ENCODE measurements at places on chromosomes 1 and 21. TPM values are rescaled to one million over a fixed set of nuclear protein-coding genes. Genes with fewer than 3 reads are reported as not detected.

DNA sequence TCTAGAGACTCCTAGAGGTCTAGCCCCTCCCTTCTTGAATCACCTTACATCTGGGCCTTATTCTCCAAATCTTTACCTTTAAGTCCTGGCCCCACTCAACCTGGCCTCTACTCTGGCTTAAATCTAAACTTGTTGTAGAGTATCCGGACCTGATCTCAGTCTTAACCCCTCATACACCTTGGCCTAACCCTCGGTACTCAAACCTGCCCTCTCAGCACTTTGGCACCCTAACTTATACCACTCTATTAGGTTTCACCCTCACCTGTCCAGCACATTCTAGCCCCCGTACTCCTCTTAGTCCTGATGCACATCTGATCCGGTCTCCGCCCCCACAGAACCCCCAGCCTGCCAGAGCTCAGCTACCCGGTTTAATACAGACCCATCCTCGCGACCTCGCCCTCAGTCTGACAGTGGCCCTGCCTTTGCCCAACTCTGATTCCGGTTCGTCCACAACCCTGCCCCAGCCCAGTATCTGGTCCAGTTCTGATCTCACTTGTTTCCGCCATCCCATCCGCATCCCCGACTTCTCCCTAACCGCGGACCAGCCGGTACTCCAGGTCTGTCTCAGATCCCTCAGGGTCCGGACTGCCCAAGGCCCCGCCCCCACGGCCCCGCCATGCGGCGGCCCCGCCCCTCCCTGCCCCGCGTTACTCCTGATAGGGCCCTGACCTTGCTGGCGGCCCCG, 1.5 kb downstream of the TRIM62 start:
- no peak for DNase-seq

DNA sequence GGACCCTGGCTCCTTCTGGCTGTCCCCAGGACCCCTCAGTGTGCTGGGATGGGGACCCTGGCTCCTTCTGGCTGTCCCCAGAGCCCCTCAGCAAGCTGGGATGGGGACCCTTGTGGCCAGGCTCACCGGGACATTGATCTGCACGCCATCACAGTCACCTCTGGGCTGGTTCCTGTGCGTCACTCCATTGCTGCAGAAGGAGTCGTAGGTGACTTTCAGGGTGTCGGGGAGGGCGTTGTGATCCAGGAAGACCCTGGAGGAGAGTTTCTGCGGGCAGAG, 19.7 kb upstream of the PTTG1IP start:
- DNase-seq: no peak

DNA sequence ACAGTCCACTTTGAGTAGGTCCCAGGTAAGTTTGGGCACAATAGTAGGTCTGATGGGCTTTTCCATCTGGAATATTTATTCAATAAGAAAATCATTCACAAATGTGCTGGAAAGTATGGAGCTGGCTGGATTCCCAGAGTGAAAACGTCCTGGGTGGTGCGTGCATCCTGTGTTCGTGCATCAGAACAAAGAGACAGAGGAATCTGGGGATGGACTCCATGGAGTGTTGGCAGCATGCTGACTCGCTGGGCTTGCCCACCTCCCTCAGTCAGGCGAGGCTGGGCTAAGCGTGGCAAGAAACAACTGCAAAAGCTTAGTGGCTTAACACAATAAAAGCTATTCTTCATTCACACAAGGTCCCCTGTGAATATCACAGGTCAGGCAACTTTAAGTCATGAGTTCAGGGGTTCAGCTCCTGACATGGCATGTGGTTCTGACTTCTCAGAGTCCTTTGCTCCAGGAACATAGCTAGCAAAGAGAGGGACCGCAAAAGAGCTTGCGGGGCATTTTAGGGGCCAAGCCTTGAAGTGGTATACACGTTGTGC, 151.6 kb upstream of the ZNF644 start:
- DNase-seq: peak; percentile 49

- no peak for DNase-seq
These were observed 6.0 kb downstream of the PTTG1IP start for GRCh38 chr21:44867464-44867863.

DNA sequence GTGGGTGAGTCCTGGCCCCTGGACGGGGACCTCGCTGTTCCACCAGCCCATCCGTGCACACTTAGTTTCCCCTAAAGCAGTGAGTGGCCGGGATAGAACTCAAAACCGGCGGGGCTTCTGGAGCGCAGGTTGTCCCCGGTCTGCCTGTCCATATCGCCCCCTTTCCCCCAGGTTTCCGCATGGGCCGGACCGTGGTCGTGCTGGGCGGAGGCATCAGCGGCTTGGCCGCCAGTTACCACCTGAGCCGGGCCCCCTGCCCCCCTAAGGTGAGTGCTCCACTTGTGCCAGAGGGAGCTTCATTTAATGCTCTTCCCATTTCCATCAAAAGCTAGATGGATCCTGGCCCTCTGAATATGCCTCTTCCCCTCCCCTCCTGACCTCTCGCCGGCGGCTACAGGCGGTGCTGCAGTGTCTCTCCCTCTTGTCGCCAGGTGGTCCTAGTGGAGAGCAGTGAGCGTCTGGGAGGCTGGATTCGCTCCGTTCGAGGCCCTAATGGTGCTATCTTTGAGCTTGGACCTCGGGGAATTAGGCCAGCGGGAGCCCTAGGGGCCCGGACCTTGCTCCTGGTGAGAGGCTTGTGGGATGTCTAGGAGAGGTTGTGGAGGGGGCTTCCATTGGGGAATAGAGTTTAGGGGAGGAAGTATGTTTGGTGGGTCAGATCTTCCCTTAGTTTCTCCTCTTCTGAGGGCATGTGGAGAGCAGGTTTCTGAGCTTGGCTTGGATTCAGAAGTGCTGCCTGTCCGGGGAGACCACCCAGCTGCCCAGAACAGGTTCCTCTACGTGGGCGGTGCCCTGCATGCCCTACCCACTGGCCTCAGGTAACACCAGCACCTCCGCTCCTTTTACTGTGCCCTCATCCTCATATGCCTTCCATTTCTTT, 683 bp downstream of the PPOX start:
- no peak for DNase-seq

Gene ST6GALNAC5
- total RNA-seq: not detected

Gene GPX7
- total RNA-seq: 57.6 TPM

- no peak for DNase-seq
These were observed 143.3 kb upstream of the GJB5 start for GRCh38 chr1:34611571-34611970.

Gene SH3BP5L
- total RNA-seq: 11.6 TPM

DNA sequence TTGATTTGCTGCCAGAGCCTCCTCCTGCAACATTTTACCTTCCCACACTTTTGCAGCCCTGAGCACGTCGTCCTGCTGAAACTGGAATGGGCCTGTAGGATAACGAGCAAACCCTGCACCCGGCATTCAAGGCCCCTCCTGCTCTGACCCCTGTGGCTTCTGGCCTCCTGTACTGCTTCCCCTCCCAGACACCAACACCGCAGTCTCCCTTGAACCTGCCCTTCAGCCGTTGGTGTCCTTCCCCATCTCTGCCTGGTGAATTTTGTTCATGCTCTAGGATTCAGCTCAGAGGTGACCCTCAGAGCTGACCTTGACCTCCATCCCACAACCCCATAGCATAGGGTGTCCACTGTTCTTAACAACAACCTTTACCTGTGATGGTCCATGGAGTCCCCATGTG, 535.1 kb downstream of the MATN1 start:
- no peak for DNase-seq

Gene ANKRD65
- 4.4 TPM for total RNA-seq

Measured in stomach (tissue), 19 donors.